GM18507 (cell line): ENCODE measurements at places on chromosomes 7 and 10.

GRCh38 chr7:139618482-139619366, 95.2 kb downstream of the CLEC2L start:
- no peak for DNase-seq

- DNase-seq: no peak
Observed at GRCh38 chr10:100886963-100887362, 25.8 kb upstream of the SLF2 start.

DNA sequence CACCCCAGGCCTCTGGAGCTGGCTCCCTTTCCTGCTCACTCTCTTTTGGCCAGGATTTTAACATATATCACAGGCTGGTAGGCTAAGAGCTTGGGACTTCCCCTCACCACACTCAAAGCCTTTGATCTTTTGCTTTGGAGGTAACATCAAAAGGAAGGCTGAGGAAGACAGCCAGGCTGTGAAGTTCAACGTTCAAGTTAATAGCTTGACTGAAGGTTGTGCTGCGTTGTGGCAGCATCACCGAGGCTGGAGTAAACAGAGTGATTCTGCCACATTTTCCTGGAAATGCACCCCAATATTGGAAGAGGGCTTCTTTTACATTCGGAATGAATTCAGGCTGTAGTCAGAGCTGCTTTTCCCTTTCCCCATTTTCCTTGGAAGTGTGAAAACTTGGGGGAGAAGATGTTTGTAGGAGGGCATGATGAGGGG, 57.3 kb downstream of the TCF7L2 start:
- no peak for DNase-seq

DNA sequence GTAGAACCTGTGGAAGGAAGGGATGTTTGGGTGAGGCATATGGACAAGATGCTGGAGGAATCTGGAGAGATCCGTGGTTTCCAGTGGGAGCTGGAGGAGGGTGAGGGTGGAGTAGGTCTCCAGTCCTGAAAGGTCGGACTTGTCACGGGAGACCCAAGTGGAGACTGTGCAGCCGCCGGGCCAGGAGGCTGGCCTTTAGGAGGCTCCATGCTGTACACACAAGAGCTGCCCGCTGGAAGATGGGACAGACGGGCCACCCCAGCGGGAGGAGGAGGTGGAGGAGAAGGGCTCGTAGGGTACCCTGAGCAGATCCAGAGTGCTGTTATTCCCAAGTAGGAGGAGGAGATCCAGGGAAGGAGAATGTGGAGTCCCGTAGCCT, 106.7 kb downstream of the NKX6-2 start:
- no peak for DNase-seq

DNA sequence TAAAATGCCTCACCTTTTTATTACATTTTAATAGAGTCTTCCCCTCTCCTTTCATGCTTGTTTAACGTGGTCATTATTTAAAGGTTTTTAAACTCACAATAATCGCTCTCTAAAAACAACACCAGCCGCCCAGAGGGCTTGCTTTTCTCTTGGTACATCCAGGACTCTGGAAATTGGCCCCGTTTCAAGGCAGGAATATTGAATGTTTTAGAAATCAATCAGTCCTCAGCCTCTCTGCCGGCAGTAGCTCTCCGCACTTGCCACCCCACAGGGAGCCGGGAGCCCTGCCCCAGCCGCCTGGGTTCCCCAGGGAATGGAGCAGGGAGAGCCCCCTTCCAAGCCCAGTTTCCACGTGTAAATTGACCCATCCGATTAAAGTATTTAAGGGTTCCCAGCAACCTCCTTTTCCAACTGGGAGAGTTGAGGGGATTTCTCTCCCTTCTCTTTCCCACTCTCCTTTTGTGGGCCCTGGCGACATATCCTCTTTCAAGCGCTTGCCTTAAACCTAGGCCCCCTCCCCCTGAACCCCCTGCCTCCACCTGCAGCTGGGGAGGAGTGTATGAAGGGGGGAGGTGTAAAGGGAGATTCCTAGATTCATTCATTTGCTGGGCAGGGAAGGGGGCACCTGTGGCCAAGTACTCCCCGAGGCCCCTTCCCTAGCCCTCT, 1.9 kb downstream of the FGF8 start:
- no peak for DNase-seq
